ENCODE measurements at places on chromosomes 4 and X. TPM values are rescaled to one million over a fixed set of nuclear protein-coding genes. Genes with fewer than 3 reads are reported as not detected.

GRCh38 chrX:19889582-19890342 lies 2.4 kb upstream of the SH3KBP1 start:
- no peak for DNase-seq

DNA sequence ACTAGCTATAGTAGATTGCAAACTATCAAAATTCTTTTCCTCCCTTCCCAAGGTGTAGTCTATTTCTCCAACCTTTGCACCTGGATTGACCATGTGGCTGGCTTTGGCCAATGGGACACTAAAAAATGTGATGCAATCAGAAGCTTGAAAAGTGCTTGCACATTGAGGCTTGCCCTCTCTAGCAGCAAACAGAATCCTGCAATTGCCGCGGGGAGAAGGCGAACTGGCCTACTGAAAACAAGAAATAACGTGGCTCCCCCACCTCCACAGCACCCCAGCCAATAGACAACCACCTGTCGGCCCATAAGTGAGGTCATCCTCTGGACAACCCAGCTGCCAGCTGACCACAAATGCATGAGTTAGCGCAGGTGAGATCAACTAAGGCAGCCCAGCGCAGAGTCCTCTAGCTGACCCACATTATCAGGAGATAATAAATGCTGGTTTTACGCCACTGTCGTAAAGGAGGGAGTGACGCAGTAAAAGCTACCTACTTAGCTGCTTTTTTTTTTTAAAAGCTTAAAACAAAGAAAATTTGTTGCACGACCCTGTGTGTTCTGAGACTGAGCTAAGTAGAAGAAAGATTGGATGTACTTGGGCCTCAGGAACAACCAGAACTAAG lies 95.2 kb downstream of the GK start:
- DNase-seq: no peak

DNA sequence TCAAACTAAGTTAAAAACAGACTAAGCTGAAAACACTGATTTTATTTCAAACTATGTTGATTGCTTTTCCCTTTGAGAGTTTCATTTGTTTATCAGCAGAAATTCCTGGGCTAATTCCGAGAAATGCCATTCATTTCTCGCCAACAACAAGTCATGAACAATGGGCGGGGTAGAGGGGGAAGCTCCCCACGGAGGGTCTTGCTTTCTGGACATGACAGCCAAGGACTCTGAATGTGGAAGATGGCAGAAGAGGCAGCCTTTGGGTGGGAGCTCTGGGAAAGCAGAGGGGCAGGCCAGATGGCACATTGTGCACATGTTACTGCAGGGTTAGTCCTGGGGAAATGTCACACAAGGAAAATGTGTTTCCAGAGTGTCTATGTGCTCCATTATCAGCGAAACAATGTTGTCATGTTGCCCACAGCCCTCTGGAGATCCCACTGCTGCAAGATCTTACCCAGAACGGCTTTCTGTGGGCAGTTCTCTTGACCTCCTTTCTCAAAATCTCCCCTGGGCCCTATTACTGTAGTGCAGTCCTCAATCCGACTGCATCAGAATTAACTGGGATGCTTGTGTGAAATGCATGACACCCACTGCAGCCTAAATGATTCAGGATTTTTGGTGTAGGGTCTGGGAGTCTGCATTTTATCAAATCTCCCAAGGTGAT lies 45.0 kb downstream of the CHRDL1 start:
- DNase-seq: no peak

DNA sequence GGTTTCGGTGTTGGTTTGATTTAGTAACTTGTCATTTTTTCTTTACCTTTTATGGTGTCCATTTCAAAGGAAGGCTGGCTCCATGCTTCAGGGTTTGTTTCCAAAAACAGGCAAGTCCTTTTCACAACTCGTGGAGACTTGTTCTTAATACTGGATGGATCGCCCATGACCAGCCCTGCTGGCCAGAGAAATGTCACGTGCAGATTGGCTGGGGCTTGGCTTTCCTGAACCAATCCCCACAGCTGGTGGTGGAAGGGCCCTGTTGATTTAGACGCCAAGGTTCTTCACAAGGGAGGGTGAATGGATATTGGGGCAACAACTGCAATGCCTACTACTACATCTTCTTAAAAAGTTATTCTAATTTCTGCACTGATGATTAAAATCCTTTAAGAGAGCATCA lies 92.6 kb downstream of the SHROOM3 start:
- DNase-seq: no peak

DNA sequence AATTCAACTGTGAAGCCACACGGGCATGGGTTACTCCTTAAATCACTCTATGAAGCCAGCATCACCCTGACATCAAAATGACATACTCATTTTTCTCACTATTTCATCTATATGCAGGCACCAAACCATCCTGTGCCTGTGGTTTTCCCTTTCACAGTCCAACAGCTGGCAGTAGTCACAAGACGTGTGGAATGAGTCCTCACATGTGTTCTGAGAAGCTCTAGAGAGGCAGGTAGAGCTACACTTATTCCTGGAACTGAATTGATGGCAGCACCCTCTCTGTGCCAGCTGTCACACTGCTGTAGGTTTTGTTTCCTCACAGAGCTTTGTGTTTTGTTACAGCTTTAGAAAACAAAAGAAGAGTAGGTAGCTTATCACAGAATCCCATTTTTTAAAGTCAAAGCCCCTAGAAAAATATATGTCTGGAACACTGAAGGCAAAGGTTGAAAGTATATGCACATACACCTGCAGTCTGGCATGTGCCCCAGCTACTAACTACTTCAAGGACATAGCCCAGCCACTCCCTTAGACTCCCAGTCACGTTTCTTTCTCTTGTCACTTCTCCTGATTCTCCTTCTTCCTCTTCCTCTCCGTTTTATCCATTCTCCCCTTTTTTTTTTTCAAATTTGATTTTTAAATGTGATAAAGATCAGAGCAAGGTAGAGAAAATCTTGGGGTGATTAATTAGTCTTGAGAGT lies 107.1 kb downstream of the ANXA10 start:
- no peak for DNase-seq

- DNase-seq: no peak
Measured at GRCh38 chr4:16685536-16685935, 212.9 kb downstream of the LDB2 start.

- DNase-seq: no peak
Measured at GRCh38 chrX:12953420-12953819, 21.5 kb upstream of the TMSB4X start.

DNA sequence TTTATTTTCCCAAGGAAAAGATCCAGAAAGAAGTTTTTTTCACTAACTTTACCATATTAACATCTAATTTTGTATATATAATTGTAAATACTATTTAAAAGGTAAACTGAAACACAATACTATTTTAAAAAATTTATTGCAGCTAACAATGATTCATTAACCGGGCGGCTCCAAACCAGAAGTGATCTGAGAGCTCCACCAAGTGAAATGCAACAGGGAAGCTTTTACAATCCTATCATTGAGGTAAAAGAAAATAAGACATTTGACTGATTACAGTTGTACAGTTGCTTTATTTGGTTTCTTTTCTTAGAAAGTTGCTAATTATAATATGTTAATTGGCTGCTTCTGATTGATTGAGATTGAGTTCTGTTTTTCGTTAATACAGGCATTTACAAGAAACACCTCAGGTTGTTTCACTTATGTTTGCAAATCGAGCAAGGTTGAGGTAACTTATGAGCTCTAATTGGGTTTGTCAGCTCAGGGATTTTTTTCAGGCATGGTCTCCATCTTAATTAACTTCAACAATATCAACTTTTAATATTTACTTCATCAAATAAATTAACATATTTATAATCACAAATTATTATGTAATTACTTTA lies 220.2 kb upstream of the UGT8 start:
- DNase-seq: no peak

GRCh38 chr4:189660722-189661360 lies 279.8 kb upstream of the FRG1 start:
- no peak for DNase-seq

DNA sequence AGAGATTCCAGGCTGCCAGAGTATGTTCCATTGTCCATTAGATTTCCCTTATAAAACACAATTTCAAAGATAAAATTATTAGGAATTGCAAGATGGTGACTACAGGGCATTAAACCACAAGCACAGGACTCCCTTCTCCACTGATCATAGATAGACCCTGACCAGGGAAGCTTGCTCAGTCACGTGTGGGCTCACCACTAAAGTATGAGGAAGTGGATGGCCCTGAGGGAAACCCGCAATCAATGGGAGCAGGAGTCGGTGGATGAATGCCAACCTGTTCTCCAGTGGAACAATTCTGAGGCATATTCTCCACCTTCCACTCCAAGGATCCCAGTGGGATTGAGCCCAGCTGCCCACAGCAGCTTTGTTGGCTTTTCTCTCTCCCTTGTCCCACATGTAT lies 515.7 kb downstream of the BCOR start:
- DNase-seq: no peak

DNA sequence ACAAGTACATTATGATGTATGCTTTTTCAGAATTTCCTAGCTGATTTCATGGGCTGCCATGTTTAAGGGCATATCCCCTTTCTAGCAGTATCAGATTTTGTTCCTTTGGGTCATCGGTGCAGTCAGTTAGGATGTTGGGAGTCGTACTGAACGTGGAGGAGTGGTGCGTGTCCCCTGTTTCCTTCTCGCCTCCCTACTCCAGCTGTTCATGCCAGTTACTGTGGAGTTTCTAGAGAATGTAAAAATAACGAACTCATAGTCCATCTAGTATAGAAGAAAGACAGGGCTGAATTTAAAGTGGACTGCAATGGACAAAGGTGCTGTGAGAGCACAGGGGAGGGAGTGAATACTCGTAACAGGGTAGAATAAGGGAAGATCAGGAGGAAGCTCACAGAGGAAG lies 111.3 kb downstream of the CEP135 start:
- DNase-seq: no peak

DNA sequence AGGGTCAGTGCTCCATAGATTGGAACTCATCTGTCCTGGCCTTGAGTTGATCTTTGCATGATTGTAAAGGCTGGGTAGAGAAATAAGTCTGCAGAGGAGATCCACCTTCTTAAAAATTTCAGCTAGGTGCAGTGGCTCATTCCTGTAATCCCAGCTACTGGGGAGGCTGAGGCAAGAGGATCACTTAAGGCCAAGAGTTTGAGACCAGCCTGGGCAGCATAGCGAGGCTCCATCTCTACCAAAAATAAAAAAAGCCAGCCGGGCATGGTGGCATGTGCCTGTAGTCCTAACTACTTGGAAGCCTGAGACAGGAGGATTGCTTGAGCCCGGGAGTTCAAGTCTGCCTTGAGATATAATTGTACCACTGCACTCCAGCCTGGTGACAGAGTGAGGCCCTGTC lies 476 bp upstream of the CXCR3 start:
- no peak for DNase-seq

HEPH gene
- 0.60 TPM for total RNA-seq

NHS gene
- total RNA-seq: 0.19 TPM

UGT2B10 gene
- not detected for total RNA-seq

PJA1 gene
- total RNA-seq: 6.1 TPM

SMIM31 gene
- total RNA-seq: 2.2 TPM

PLA2G12A gene
- total RNA-seq: 37.3 TPM

NEUROG2 gene
- total RNA-seq: not detected
